ENCODE measurements at places on chromosomes 5 and 9. TPM values are rescaled to one million over a fixed set of nuclear protein-coding genes. Genes with fewer than 3 reads are reported as not detected.

FBLL1 gene
- 2.8 TPM for total RNA-seq

- DNase-seq, result no peak
Observed at GRCh38 chr9:87707805-87708506, 18.0 kb upstream of the CTSL start.

GRCh38 chr9:122265149-122265915 lies 650 bp downstream of the MRRF start:
- peak; percentile 39 for DNase-seq

- no peak for DNase-seq
Observed at GRCh38 chr5:177371120-177372033, 12.9 kb upstream of the SLC34A1 start.

GRCh38 chr5:167271081-167271480 lies 1020.4 kb upstream of the WWC1 start:
- no peak for DNase-seq
